ENCODE measurements at places on chromosomes 5 and 9. TPM values are rescaled to one million over a fixed set of nuclear protein-coding genes. Genes with fewer than 3 reads are reported as not detected.
A peak's percentile ranks its signal among the peaks of the same experiment; 100 is the strongest.

PPP2R2B gene
- under 0.01 TPM for total RNA-seq

GRCh38 chr5:42970636-42971559 is 69.2 kb downstream of the ANXA2R start:
- no peak for DNase-seq

- DNase-seq = no peak
These were observed 30.4 kb downstream of the CAMK4 start for GRCh38 chr5:111254613-111255012.

- peak; percentile 35 for DNase-seq
These were observed 65.7 kb upstream of the EQTN start for GRCh38 chr9:27362447-27363210.

- DNase-seq = no peak
These were observed 27.0 kb upstream of the TMOD1 start for GRCh38 chr9:97474372-97474925.

DNA sequence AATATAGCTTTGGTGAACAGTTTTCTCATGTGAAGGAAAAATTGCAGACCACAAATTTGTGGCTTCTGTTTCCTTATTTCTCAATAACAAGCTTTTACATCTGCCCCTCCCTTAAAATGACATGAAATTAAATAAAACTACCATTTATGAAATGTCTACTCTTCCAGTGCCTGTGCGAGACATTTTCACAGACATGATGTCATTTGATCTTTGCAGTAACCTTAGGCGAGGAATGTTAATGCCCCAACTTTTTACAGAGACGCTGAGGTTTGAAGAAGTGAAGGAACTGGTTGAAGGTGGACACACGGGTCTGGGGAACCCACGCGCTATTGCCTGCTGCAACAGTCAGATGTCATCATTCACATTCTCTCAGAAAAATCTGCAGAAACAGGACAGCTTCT is 61.5 kb downstream of the OSTF1 start:
- DNase-seq = no peak

All from osteoblast (primary cell).